ENCODE measurements at places on chromosomes 3 and 15.
A peak's percentile ranks its signal among the peaks of the same experiment; 100 is the strongest.

GRCh38 chr3:181956122-181956521, 244.4 kb downstream of the SOX2 start:
- DNase-seq: no peak

- DNase-seq: no peak
These were observed 27.6 kb upstream of the ADAMTSL3 start for GRCh38 chr15:83626171-83626802.

DNA sequence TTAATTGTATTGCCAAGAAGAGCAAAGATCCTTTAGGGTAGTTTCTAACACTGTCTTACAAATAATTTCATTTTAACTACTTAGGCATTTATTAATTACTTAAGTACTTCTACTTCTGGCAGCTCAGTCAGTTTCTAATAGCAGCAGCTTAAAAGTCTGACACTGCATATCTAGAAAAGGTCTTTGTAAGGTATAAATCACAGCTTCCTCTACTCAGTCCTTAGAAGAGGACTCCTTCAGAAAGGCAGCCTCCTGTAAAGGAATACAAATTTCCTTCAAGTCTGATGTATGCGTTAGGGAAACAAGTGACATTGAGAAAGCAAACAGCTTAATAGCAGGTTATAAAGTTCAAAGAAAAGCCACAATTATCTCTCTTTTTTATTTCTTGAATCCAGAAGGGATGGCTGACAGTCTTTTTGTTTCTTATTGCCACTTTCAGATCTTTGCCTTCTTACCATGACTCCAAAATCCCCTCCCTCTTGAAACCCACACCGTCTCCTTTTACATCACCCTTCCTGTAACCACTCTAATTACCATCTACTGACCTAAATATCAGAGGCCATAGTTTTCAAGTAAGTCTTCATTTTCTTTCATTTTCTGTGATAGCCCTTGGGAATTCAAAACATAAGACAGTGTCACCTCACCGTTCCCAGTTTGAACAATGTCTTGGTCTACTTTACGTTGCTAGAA, 109.5 kb downstream of the CGGBP1 start:
- DNase-seq: no peak

GRCh38 chr3:127547761-127548605, 42.5 kb downstream of the TPRA1 start:
- DNase-seq: peak; percentile 30

Data from occipital lobe (tissue), 3 donors.